Activated T-helper 17 cell treated with anti-CD3 and anti-CD28 coated beads, Interleukin-2, amount 50 U/mL, for 72 hours (primary cell): ENCODE measurements at places on chromosomes 3 and 15. TPM values are rescaled to one million over a fixed set of nuclear protein-coding genes. Genes with fewer than 3 reads are reported as not detected.
A peak's percentile ranks its signal among the peaks of the same experiment; 100 is the strongest.

DNA sequence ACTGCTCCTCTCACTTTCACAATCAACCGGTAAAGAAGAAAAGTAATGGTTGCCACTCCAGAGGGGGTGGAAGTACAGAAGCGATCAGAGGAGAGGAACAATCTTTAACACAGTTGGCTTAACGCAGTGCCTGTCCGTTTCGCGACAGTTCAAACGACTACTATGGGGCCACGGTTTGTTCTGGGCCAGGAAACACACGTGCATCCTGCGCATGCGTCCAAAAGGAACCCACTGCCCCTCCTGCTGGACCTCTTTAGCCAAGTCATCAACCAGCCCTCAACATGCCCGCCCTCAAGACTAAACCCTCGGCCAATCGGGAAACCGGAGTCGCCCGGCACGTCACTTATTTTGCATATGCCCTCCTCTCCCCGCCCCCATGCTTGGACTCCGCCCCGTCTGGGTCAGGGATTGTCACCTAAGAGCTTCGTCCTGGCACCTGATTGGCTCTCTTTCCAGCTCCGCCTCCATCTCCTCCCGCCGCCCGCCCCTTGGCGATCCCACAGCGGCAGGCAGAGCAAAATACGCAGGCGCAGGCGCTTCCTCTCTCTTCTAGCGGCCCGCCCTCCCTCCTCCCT is 345 bp upstream of the CDV3 start:
- peak overlapping the region; percentile 98 for H3K4me3 ChIP-seq
- peaks cover 45% of the 10 kb centered on the region for H3K36me3 ChIP-seq
- H3K27ac ChIP-seq: peak overlapping the region; percentile 98
- peaks cover 29% of the 10 kb centered on the region for H3K4me1 ChIP-seq

GRCh38 chr3:170889132-170889531 is 19.1 kb upstream of the RPL22L1 start:
- H3K27me3 ChIP-seq: no peaks in the 10 kb centered on the region
- no peaks in the 10 kb centered on the region for H3K4me1 ChIP-seq
- no peak for ATAC-seq
- no peak overlapping the region for H3K27ac ChIP-seq
- peaks cover 16% of the 10 kb centered on the region for H3K36me3 ChIP-seq
- no peak overlapping the region for H3K4me3 ChIP-seq

DNA sequence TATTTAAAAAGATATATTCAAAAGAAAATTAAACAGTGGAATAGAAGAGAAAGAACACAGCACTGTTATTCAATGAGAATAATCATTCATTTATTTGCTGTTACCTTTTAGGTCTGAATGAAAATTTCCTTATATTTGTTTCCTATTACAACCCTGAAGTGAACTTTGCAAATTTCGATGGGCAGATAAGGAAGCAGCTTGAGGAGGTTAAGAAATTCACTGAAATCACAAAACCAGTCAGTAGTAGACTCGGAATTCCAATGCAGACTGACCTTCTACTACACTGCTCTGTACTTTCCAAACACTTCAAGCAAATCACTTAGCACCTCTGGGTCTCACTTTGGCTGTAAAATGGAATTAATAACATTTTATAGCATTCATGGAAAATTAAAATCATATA is 172.0 kb upstream of the TP63 start:
- no peaks in the 10 kb centered on the region for H3K4me1 ChIP-seq
- no peak for ATAC-seq
- no peaks in the 10 kb centered on the region for H3K36me3 ChIP-seq
- H3K27me3 ChIP-seq: no peaks in the 10 kb centered on the region
- no peak overlapping the region for H3K27ac ChIP-seq

GRCh38 chr3:55974421-55975165 is 487.5 kb upstream of the WNT5A start:
- no peak overlapping the region for H3K4me3 ChIP-seq
- no peaks in the 10 kb centered on the region for H3K27me3 ChIP-seq
- no peak for ATAC-seq
- no peak overlapping the region for H3K27ac ChIP-seq
- H3K36me3 ChIP-seq: no peaks in the 10 kb centered on the region

DNA sequence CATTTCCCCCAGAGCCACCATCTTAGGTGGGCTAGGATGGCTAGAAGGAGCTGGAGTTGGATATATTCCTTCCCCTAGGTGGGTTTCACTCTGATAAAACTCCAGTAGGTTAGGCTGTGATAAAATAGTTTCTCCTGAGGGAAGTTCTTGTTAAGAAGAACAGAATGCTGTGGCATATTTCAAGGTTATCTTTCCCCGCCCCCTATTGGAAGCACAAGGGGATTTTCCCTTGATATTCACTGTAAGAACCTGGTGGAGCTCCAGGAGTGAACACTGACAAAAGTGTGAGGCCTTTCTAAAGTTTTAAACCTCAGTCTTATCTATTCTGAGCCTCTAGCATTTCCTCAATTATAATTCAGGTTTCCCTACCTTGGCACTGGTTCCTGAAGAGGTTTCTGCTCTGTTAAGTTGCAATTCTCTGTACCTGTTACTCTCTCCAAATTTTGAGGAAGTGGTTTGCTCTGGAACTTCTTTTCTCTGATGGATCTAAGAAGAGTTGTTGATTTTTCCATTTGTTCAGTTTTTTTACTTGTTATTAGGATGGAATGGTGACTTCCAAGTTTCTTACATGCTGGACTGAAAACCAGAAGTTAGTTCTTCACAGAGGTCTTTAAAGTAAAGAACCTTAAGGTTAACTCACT is 113.5 kb downstream of the GMPS start:
- H3K4me3 ChIP-seq: no peak overlapping the region
- H3K36me3 ChIP-seq: no peaks in the 10 kb centered on the region
- no peak overlapping the region for H3K27ac ChIP-seq
- no peak for ATAC-seq

DNA sequence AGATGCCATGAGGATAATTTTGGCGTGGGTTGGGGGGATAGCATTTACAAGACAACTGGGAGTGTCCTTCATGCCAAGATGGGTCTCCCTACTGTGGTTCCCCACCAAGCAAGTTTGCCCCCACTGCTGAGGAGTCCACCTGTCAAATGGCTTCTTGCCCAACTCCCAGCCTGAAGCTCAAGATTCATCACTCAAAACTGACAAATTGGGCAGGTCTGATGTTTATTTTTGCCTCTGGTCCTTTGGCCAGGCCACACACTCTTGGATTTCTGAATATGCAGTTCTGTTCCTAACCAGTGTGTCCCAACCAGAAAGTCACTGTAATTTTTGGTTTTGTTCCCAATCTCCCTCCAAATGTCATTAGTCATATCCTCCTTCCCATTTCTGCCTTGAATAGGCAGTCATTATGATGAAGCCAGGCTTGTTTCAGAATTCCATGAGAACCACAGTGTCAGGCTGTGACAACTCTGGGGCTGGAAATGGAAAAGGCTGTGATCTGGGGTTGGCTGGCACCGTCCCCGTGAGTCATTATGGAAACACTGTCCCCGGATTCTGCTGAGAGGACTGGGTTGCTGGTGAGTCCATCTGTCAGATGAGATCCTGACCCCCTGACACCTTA is 29.3 kb upstream of the MEF2A start:
- no peaks in the 10 kb centered on the region for H3K4me1 ChIP-seq
- no peak overlapping the region for H3K4me3 ChIP-seq
- no peaks in the 10 kb centered on the region for H3K36me3 ChIP-seq
- H3K27me3 ChIP-seq: peaks cover 12% of the 10 kb centered on the region

- peaks cover 19% of the 10 kb centered on the region for H3K27me3 ChIP-seq
- no peak for ATAC-seq
- no peak overlapping the region for H3K27ac ChIP-seq
- H3K4me3 ChIP-seq: no peak overlapping the region
- H3K4me1 ChIP-seq: no peaks in the 10 kb centered on the region
Measured at GRCh38 chr3:44175070-44175469, 66.6 kb upstream of the TOPAZ1 start.

GRCh38 chr3:128567705-128568356 is 74.8 kb upstream of the GATA2 start:
- ATAC-seq: no peak
- no peak overlapping the region for H3K4me3 ChIP-seq
- H3K4me1 ChIP-seq: no peaks in the 10 kb centered on the region
- no peak overlapping the region for H3K27ac ChIP-seq
- peaks cover 10% of the 10 kb centered on the region for H3K27me3 ChIP-seq

DNA sequence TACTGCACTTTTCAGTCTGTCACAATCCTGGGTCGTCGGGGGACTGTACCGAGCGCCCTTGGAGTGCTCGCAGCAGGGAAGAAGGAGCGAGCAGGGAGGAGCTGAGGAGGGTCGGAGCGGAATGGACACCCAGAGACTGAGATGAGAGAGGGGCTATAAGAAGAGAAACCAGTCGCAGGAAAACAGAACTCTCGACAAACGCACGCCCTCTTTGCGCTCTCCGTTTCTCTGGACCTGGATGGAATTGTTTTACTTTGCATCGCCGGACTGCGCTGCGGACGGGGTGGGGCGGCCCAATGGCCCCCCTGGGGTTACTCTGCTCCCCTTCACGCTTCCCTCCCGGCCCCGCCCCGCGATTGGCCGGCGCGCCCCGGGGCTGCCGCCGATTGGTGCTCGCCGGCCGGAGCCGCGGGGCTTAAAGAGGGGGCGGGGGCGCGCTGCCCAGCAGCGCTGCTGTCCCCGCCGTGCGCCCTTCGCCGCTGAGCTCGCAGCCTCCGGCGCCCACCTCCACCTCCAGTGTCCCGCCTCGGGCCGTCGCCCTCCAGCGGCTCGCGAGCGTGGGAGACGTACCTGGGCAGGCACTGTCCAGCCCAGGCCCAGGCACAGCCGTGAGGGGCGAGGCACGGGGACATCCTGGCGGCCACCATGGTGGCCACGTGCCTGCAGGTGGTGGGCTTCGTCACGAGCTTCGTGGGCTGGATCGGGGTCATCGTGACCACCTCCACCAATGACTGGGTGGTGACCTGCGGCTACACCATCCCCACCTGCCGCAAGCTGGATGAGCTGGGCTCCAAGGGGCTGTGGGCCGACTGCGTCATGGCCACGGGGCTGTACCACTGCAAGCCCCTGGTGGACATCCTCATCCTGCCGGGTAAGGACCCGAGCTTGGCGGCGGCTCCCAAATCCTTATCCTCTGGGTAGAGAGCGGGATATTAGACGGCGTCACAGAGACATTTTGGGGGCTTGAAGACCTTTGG is at the start of gene CLDN11:
CLDN11 (plus strand) TSS at position 447 of the 977 bp plus-strand sequence; CDS start at position 646, 199 bp downstream.
- peaks cover 29% of the 10 kb centered on the region for H3K27me3 ChIP-seq
- no peaks in the 10 kb centered on the region for H3K36me3 ChIP-seq
- peaks cover 4% of the 10 kb centered on the region for H3K4me1 ChIP-seq
- H3K27ac ChIP-seq: no peak within 1 kb of the TSS

- H3K4me3 ChIP-seq: peak overlapping the region; percentile 30
- peaks cover 82% of the 10 kb centered on the region for H3K36me3 ChIP-seq
- no peak for ATAC-seq
- peak overlapping the region; percentile 22 for H3K27ac ChIP-seq
Measured at GRCh38 chr3:131485119-131485518, 17.7 kb downstream of the MRPL3 start.

- H3K4me1 ChIP-seq: no peaks in the 10 kb centered on the region
- no peaks in the 10 kb centered on the region for H3K27me3 ChIP-seq
- peaks cover 43% of the 10 kb centered on the region for H3K36me3 ChIP-seq
- no peak for ATAC-seq
- no peak overlapping the region for H3K4me3 ChIP-seq
Measured at GRCh38 chr3:10155658-10156057, 9.1 kb upstream of the IRAK2 start.

DNA sequence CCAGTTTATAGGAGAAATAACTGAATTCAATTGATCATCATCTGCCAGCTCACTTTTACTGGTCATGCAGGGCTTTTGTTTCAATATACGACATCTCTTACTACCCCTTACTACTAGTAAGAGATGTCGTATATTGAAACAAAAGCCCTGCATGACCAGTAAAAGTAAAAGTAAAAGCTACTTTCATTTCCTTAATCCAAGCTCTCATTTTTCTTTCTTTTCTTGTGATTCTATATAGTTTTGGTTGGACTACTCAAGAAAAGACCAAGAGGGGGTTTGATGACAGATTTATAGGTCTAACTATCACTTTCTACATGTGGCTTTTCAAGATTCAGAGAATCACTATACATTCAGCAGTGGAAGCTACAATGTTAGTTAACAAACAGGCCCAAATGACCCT is 1237.3 kb downstream of the ROBO2 start:
- no peaks in the 10 kb centered on the region for H3K36me3 ChIP-seq
- H3K27me3 ChIP-seq: no peaks in the 10 kb centered on the region
- no peak for ATAC-seq

DNA sequence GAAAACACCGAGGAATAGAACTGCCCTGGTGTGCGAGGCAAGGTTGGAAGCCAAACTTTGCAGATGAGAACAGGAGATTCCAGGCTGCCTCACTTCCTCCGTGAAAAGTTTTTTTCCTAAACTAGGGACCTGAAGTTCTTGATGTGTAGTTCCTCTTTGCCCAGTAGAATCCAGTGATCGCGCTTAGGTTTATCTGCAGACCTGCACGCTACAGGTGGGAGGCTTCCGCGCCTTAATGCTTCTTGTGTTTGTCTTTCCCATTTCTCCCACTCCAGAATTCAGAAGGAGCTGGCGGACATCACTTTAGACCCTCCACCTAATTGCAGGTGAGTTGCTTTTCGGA is 5.4 kb downstream of the UBE2E1 start:
- no peaks in the 10 kb centered on the region for H3K27me3 ChIP-seq
- peaks cover 54% of the 10 kb centered on the region for H3K36me3 ChIP-seq
- ATAC-seq: no peak
- H3K4me3 ChIP-seq: peak overlapping the region; percentile 90
- H3K27ac ChIP-seq: peak overlapping the region; percentile 96

DNA sequence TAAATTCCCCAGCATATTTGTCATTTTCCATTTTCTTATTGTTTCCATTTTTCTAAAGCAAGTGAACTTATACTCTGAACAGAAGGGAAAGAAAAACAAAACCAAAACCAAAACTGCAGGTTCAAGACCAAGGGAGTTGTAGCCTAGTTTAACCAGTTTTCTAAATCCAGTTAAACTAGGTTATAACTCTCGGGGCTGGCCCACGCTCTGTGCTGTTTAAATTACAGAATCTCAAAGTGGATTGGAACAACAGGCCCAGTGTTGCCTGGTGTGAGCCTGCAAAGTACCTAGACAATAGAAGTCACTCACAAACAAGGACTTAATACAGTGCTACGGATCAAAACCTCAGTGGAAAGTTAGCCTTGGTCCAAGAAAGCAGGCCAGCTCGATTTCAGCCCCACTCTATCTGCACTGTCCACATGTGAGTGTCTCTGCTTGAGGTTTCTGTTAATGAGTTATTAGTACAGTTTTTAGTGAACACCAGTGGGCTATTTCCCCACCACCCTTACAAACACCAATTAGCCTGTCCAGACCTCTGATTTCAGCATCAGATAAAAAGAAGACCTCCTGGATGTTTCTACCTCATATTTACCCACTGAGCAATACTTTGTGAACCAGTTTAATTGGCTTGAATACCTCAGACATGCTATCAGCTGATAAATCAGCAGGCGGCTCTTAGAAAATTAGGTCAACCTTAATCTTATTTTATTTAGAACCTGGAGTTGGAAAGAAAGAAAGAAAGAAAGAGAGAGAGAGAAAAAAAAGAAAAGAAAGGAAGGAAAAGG is 93.8 kb upstream of the PDZRN3 start:
- ATAC-seq: no peak
- no peak overlapping the region for H3K4me3 ChIP-seq
- H3K27ac ChIP-seq: no peak overlapping the region
- no peaks in the 10 kb centered on the region for H3K36me3 ChIP-seq
- H3K27me3 ChIP-seq: no peaks in the 10 kb centered on the region

FMN1 gene
- 2.0 TPM for total RNA-seq

RTP3 gene
- total RNA-seq: not detected

ISL2 gene
- not detected for total RNA-seq

ZBED2 gene
- 429 TPM for total RNA-seq

EOMES gene
- 0.32 TPM for total RNA-seq

POPDC2 gene
- 4.0 TPM for total RNA-seq

TGM4 gene
- total RNA-seq: not detected

DIPK2A gene
- 20.1 TPM for total RNA-seq

TMEM266 gene
- total RNA-seq: 0.15 TPM

NOX5 gene
- total RNA-seq: not detected
